ENCODE measurements at places on chromosomes 11 and 22.

GRCh38 chr22:46593996-46594946 is 25.9 kb upstream of the GRAMD4 start:
- no peak for DNase-seq

DNA sequence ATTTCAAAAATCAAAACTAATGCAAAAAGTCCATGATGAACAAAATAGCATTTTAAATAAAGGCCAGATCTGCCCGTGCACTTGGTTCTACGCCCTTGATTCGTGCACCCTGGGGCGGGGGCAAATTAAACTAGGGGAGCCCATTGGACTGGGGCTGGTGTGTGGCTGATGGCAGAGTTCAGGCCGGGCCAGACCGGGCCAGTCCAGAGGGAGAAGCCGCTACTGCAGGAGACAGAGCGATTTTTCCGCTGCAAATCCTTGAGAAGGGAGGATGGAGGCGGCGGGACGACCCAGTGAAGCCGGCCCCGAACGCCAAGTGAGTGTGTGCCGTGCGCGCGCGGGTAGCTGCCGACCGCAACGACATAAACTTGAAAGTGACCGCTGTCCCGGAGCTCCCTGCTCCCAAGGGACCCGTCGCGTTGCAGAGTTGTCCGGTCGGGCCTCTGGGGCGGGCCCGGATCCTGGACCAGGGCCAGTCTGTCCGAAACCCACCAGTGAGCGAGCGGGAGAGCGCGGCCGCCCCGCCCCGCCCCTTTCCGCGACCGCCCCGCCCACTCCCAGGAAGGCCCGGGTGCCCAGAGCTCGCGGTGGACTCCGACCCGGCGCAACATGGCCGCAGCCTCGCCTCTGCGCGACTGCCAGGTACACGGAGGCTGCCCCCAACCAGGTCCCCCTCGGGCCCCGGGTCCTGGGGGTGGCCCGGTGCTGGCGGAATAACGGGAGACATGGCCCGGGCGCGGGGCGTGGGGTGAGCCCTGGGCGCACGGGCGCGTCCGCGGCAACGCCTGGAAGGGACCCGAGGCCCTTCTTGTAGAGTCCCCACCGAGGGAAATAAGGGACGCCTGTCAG is at the start of gene TTC38:
Gene TTC38, plus strand, starts transcription at position 578 of the 849 bp plus-strand sequence. Its CDS starts 32 bp downstream, at position 610.
- peak; percentile 89 for DNase-seq

DNA sequence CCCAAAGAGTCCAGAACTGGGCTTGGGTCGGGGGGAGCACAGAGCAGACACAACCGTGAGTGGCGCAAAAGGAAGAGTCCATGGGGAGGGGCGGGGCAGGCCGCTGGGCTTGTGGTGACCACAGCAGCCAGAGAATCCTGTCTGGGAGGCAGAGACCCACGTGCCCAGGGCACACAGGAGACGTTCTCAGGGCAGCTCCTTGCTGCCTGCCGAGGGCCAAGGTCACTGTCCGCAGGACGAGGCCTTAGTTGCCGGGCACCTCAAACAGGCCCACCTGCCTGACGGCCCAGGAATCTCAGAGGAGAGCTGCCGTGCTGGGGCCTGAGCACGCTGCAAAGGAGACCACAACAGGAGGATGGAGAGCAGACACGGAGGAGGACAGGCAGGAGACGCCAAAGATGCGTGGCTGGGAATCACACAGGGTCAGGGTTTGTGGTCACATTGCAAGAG is 87.8 kb downstream of the MYEOV start:
- DNase-seq: no peak

- peak; percentile 33 for DNase-seq
Observed at GRCh38 chr11:124724979-124725718, 14.6 kb upstream of the NRGN start.

DNA sequence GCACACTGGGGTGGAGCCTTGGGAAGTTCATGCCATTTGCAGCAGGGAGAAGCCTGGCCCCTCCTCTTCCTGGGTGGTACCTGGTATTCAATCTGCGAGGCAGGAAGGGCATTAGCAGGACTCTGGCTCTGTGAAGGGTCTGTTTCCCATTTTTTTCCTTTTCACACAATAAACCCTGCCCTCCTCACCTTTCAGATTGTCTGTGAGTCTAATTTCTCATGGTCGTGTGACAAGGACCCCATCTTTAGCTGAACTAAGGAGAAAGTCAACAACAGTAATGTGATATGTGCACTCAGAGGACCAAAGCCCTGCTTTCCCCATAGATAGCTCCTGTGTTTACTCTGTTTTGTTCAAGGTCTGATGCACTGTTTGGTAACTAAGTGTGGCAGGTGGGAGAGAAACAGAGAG is 26.6 kb upstream of the CASP4 start:
- no peak for DNase-seq

DNA sequence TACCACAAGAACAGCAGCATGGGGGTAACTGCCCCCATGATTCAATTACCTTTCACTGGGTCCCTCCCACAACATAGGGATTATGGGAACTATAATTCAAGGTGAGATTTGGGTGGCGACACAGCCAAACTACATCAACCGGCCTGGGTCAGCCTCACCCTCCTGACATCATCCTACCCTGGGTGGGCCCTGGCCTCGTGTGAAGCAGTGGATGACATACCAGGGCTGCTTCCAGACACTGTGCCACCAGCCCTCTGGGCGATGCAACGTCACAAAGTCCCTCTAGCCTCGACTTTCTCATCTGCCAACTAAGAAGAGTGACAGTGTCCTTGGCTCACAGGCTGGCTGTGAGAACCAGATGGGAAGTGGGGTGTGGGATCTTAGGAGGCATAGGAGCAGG is 8.7 kb upstream of the TPCN2 start:
- no peak for DNase-seq

DNA sequence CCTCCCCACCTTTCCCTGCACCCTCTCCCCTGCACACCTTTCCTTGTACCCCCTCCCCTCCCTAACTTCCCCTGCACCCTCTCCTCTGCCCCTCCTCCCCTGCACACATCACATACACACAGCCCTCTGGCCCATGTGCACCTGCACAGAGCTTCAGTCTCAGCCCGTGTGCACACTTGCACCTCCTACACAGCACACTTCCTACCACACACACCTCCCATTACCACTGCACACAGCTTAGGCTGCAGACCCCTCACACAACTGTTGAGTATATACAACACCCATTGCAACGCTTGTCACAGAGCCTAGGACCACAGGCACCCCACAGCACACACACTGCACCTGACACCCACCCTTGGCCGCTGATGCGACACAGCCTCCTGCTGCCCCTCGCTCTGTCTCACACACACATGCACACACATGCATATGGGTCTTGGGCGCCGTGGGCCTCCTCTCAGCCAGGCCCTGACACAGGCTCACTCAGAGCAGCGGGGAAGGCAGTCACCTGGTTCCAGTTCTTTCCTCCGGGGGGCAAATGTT is 411 bp downstream of the SIGIRR start:
- no peak for DNase-seq

GRCh38 chr11:60469723-60470122 is 14.1 kb downstream of the MS4A1 start:
- no peak for DNase-seq

DNA sequence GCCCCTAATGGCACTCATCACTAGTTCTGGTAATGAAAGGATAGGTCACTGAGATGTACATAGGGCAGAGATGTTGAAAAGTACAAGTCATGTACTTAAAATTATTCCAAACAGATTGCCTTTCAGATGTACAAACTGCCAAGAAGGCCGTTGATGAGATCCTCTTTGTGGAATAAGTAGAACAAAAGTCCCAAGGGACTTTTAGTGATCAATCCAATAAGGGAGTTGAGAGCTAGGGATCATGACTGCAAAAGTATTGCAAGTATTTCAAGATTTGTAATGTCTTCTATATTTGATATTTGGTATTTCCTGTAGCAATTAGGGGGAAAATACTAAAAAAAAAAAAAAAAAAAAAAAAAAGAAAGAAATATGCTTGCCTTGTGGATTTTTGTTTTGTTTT is 82.2 kb downstream of the ATG16L2 start:
- DNase-seq: no peak

DNA sequence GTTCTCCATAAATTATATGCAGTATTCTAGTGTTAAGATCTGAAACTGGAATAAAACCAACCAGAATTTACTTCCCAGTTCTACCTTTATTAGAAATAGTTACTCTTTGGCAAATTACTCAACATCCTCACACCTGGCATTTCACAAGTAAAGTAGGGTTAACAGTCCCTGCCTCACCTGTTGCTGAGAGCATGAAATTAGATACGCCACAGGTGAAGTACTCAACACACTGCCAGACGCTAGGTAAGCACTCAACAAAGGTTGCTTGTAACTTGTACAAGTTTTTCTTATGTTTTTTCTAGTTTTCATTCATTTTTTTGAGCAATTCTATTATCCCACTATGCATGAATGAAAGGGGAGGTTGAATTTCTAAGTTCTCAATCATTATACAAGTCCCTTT is 267.6 kb upstream of the ARHGAP42 start:
- DNase-seq: no peak

DNA sequence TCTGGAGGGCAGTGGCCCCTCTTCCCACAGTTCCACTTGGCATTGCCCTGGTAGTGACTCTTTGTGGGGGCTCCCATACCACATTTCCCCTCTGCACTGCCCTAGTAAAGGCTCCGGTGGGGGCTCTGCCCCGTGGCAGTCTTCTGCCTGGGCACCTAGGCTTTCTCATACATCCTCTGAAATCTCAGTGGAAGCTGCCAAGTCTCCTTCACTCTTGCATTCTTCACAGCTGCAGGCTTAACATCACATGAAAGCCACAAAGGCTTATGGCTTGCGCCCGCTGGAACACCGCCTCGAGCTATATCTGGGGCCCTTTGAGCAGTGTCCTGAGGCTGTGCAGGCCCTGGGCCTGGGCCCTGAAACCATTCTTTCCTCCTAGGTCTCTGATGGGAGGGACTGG is 25.3 kb downstream of the PLEKHB1 start:
- DNase-seq: no peak

- DNase-seq: no peak
Observed at GRCh38 chr11:90321018-90321417, 98.2 kb upstream of the CHORDC1 start.

- peak; percentile 72 for DNase-seq
Observed at GRCh38 chr22:17057959-17058814, 26.6 kb upstream of the IL17RA start.
